ENCODE measurements at places on chromosomes 7 and 10.

- DNase-seq, result no peak
Observed at GRCh38 chr10:125709553-125710474, 9.7 kb upstream of the EDRF1 start.

GRCh38 chr7:14009453-14010418 lies 20.3 kb upstream of the ETV1 start:
- no peak for DNase-seq

DNA sequence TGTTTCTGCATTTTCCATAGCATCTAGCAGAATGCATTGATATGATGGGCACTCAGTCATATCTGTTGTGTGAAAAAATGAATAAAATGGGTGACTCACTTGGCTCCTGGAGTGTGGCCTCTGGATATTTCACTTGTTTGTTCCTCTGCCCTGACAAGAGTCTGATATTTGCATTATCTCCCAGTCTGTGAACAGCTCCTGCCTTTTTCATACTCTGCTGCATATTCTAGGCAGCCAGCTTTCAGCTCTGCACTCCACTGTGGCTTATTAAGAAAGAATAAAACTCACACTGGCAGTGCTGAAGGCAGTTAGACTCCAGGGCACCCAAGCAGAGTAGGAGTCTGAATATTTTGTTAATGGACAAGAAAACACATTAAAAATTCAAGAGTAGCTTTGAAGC lies 623.9 kb downstream of the SORCS1 start:
- no peak for DNase-seq

DNA sequence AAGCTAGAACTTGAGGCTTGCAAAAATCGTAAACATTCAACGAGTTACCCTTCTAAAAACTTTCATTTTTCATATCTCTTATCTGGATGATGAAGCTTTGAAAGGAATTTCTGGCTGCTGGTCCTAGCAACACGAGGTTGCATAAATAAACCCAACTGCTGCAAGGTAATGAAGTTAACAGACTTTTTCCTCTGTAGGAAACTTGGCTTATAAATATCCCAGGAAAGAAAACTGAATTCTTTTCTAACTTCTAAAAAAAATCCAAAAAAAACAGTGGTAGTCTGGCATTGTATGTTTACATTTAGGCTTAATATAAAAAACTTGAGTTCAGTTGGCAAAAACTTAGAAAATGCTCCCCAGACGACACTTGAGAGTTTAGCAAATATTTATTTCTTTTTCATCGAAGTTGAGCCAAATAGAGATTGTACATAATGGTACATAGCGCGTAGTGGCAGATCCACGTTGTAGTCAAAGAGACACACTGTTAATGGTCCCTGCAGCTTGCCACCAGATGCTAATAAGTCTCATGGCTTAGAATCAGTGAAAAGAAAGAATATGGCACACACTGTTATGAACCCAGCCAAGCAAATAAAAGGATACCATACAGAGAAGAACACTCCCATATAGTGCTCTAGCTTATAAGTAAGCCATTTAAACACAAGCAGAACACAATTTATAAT lies 200.3 kb upstream of the PCLO start:
- DNase-seq, result no peak

DNA sequence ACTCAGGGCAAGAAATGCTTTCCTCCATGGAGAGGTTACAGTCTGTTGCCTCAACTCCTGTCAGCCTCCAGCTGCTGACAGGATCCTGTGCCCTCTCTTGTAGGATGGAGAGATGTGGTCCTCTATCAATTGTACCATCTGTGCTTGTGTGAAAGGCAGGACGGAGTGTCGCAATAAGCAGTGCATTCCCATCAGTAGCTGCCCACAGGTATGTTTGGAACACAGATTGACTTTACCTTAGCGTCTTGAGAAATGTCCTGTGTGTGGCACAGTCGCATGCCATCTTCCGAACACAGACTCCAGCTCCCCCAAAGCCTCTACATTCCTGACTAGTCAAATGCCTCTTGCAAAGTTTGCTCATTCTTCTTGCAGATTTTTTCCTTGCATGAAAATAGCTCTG lies 152.6 kb downstream of the BMPER start:
- DNase-seq, result no peak

DNA sequence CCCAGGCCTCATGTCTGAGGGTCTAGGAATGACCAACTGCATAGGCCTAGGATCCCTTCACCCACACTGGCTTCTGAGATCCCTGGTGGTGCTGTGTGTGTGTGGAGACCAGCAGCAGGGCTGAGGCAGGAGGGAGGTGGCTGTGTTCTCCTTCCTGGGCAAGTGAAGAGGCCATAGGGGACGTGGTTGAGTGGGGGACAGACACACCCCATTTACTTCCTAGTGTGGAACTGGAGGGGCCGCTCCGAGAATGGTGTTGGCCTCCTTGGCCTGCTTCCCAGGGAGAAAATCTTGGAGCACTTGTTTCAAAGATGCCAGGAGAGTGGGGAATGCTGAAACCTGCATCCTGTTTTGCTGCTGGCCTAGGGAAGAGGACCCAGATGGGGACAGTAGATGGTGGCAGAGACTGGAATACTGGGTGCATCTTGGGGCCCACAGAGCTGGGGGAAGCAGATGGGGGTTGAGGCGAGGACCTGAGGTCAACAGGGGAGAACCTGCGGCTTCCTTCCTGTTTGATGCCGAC lies 19.1 kb downstream of the UBTD1 start:
- DNase-seq, result no peak

DNA sequence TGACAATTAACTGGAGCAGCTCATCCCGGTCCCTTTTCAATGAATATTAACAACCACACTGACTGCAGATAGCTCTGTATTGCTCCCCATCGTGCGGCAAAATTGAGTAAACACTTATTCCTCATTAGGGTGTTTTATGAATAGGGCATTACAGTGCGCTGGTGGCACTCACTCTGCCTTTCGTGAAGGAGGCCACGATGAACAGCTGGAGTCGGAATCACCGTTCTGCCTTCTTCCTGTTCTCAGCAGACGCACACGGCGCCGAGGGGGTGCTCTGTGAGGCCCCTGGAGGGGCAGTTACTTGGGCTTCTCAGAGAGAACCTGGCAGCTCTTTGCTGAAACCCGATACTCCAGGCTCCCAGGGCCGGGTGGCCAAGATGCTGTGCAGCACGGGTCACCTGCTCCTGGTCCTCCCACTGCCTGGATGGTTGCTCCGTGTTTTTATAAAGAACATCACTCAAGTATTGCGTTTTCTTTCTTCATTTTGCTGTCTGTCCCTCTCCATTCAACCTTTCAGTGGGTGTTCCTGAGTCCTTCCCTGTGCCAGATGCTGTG lies 241.9 kb downstream of the GLRX3 start:
- DNase-seq, result no peak

DNA sequence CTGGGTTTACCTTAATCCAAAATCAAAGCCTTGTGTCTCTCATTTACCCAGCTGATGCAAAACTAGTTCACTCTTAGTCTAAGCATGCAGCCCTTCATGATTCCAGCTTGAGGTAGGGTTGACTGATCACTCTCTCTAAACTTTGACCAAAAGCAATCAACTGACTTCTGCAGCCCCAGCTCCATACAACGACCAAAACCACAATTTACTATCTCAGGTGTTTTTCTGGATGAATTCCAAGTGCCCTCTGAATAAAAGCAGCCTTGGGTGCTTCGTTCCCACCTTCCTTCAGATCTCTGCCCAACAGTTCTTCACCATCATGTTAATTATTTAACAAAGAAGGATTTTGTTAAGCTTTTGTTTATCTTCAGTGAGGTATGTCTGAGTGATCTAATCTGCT lies 62.6 kb downstream of the CCDC6 start:
- no peak for DNase-seq

DNA sequence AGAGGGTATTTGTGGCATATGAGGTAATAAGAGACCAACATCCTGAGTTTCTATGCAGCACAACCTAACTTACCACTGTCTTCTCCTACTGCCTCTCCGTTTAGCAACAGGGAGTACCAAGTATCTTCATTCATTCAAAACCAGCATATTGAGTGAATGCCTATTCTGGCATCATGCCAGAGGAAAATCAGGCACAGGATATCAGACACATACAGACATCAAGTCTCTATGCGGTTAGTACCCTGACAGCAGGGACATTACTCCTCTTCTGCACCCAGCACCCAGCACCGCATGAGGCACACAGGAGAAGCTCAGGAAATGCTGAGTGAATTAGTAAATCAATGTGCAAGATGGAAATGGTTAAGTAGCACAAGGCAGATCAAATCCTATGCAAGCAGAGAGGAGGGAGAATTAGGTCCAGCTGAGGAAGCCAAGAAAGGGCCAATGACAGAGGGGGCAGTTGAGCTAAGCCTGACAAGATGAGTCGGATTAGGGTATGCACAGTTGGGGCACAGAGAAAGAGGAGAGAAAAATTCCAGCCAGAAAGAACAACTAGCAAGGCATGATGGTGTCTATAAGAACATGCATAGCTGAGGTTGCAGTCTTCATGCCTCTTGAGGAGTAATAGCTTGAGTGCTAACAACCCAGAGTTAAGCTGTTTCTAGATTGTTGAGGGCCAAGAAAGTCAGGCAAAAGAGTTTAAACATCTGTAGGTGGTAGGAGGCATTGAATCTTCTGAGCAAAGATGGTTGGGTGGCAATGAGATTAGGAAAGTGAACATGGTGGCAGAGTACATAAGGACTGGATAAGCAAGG lies 146.0 kb downstream of the PLXNA4 start:
- DNase-seq, result no peak

DNA sequence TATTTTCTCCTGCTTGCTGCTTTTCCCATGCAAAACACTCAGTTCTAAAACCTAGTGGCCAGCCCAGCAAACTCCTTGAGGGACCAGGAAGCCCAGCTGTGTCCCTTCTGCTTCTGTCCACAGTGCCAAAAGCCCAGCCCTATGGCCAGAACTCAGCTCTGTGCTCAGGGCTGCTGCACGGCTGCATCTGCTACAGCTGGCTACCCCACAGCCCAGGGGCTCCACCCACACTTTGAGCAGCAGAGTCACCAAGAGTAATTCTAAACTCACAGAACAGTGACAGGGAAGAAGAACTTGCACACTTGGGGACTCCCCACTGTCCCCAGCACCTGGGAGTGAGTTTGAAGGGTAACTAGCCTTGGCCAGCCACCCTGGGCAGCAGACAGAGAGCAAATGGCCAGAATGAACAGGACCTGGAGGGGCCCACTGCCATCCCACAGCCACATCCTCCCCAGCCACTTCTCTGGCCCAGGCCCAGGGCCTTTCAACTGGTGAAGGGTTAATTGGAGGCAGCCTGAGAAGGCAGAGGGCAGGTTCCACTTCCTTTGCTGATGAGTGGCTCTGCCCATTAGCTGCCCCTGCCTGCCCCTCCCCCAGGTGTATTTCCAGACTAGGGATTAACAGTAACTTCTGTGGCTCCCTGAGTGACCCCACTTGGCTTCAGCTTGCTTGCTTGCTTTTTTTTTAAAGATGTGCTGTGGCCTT lies 28.1 kb upstream of the TRIM8 start:
- no peak for DNase-seq

DNA sequence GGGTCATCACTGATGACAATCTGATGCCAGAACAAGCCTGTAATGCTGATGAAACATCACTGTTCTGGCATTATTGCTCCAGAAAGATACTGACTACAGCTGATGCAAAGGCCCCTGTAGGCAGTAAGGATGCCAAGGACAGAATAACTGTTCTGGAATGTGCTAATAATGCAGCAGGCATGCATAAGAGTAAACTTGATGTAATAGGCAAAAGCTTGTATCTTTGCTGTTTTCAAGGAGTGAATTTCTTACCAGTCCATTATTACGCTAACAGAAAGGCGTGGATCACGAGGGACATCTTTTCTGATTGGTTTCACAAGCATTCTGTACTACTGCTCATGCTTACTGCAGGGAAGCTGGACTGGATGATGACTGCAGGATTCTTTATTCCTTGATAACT lies 18.7 kb downstream of the LCOR start:
- no peak for DNase-seq

GRCh38 chr7:144386741-144387140 lies 16.8 kb downstream of the NOBOX start:
- DNase-seq, result no peak
